ENCODE measurements at places on chromosomes 5 and 9. TPM values are rescaled to one million over a fixed set of nuclear protein-coding genes. Genes with fewer than 3 reads are reported as not detected.

DNA sequence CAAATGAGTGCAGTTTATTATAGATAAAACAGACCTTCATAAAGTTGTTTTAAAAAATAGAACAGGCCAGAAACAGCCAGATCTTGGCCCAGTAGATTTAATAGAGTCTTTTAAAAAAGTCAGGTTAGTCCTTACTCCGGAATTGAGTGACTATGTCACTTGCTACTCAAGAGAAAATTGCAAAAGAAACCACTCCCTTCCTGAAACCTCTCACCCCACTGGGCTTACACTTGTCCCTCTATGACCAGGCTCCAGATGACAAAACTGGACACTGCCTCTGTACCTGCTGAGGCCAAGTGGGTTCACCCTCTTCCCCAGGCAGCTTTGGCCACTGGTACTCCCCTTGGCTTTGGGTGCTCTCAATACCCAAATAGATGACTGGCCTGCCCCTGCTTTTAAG, 357.2 kb upstream of the TRPC7 start:
- DNase-seq, result no peak

- DNase-seq, result no peak
These were observed 56.5 kb upstream of the TESK1 start for GRCh38 chr9:35548571-35548970.

- no peak for DNase-seq
These were observed 2.9 kb downstream of the BICD2 start for GRCh38 chr9:92761686-92762085.

- no peak for DNase-seq
These were observed 60.0 kb downstream of the POU5F2 start for GRCh38 chr5:93681432-93681831.

DNA sequence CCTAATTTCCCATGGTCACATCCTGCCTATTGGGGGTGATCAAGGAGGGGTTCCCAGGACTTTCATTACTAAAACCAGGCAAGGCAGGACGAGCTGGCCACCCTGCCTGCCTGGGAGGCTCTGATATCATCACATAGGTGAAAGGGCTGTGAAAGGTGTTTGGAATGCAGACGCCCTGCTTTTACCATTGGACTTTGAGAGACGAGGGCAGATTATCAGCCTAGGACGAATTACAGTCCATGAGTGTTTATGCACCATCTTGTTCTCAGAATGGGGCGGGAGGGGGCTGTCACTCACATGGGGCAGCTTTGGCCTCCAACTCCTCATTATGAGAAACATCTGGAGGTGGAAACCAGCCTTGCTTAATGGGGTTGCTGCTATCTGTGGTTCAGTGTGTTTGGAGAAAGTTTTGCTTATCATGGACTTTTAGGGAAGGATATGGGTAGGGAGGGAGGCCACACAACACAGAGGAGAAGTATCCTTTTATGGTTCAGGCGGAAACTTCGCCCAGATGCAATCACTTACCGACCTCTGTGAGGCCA, 69.8 kb upstream of the UBTD2 start:
- DNase-seq, result no peak

- DNase-seq, result no peak
These were observed 12.2 kb upstream of the MPDZ start for GRCh38 chr9:13291718-13292117.

DNA sequence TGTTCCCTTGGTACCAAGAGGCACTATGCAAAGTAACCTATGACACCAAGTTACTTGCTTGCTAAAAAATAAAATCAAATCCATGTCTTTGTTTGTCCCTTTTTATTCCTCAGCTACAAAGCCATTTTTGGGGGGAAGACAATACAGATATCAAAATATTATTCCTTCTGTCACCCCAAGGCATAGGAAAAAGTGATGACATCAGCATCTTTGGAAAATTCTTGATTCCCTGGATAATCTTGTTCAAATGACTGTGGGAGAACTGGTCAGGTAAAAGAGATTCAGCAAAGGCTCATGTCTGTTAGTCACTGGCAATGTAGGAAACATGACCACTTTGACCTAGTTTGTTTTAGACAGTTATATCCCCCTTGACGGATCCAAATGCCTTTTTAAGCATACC, 373.1 kb downstream of the MAT2B start:
- DNase-seq, result no peak

DNA sequence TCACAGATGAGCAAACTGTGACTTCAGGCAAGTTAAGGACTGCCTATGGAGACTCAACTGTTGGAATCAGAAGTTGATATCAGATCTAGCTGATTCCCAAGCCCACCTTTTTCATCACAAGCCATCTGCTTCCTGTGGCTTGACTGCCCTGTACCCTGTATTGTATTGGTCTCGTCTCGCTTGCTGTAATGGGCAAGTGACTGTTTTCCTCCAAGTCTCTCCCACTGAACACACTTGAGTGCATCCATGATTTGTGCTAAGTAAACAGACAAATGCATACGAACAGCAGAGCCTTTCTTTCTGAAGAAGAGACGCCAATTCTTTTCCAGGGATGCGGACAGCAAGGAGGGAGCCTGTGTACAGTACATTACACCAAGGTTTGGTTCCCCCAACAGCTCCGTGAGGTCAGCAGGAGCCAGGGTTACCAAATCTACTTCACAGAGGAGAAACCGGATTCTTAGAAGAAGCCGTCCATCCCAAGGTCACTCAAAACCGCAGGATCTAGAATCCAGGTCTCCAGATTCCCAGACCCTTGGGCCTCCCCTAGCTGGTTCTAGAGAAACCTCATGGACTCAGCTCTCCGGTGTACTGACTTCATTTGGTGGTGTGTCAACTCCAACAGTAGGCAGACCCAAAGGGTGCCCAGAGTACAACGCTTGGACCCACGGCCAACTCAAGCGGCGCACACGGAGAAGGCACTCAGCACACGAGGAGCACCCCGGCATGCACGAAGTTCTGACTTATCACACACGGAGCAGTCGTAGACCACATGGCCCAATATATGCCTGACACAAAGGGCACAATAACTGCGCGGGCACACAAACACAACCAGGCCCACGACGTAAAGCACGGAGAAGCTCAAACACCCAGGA, 1.1 kb downstream of the BAG1 start:
- DNase-seq, result no peak

- DNase-seq, result no peak
These were observed 755.7 kb downstream of the TLR4 start for GRCh38 chr9:118459913-118460312.

GRCh38 chr9:7921545-7922197, 122.1 kb upstream of the DMAC1 start:
- DNase-seq, result no peak

DNA sequence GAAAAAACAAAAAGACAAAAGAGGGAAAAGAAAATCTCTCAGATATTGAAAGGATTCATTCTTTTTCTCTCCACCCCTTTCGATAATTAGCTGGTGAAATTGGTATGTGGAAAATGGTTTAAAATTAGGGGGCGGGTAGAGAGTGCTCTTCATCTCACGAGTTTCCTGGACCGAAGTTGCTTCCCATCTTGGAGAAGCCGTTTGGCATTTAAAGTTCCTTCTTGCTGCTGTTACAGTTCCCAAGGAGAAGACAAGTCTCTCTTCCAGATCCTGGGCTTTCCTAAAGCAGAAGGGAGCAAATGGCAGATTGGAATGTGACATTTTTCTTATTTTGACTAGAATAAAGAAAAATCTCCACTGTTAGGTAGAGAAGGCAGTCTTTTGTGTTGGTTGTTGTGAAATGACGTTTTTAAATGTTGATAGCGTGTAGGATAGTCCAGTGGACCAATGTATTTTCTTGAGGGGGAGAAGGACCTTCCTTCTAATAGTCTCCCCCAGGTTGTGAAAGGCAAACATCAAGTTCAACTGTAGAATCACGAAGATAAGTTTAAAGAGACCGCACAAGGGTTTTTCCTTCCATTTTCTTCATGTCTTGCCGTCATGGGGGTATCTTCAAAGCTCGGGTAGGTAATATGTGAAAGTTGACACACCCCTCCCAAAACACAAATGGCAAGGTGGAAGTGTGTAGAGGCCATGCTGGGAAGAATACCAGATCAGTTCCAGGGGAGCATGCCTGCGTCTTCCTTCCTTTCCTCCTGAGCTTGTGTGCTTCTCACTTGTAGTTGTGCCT, 77.5 kb downstream of the EHMT1 start:
- no peak for DNase-seq

DNA sequence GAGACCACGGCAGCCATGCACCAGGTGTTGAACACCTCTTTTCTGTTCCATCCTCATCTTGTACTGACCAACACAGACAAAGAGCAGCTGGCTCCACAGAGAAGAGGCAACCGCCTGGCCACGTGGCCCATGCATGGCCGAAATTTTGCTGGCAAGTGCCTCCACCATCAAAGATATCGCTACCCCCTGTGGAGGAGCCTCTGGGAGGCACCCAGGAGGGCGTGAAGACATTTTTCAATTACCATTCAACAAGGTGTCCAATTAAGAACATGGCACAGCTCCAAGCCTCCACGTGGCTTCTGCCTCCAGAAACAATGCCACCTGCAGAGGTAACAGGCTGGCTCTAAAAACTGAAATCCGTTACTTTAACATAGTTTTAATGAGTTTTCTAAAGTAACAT, 54.4 kb upstream of the CKS2 start:
- DNase-seq, result no peak

DNA sequence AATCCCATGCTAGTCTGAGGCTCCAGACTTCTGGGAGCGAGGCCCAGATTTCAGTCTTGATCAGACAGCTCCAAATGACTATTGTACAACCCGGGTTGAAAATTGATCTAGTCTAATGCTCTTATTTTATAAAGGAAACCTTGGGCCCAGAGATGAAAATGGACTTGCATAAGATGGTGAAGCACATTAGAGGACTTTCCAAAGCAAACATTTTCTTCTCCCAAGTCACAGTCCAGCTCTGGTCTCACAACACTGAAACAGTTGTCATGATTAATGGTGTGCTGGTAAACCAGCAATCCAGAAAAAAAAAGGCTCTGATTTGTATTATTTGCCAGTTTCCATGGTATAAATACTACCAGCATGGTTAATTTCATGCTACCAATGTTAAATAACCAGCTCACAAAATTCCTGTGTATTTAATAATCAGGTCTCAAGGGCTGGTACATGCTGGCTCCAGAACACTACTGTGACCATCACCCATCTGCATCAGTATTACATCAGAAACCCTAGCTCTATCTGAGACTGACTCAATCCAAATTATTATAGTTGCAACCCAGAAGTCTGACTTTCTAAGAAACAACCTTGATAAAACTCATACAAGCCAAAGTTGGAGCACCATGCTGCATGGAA, 32.5 kb upstream of the ABLIM3 start:
- DNase-seq, result no peak

- no peak for DNase-seq
These were observed 136.9 kb upstream of the FBN2 start for GRCh38 chr5:128674837-128675446.

DNA sequence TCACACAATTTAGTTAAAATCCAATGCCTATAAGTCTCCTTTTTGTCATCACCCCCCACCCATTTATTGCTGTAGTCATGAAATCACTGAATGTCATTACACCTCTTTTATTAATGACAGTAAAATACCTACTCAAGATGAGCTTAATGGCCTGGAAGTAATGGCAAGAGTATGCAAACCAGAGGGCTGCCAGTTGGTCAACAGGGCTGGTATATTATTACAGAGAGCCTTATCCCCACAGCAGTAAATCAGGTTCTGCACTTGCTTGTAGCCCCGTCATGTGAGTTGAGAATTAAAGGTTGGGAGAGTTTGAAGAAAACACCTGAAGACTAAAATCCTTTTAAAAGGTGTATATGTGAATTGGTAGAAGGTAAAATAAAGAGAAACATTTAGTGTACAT, 372.4 kb downstream of the MAT2B start:
- no peak for DNase-seq

DNA sequence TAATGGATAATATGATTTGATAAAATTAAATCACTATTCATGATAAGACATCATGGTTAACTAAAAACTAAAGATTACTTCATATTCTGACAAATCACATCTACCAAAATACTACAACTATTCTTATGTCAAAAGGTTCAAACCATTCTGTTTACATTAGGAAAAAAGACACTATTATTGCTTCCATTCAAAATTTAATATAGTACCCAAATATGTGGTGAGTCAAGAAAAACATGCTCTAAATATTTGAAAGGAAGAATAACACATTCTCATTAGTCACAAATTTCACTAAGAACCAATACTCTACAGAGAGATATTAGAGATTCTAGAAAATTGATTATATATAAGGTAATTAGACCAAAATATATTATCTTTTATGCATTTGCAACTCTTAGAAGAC, 234.0 kb downstream of the TMEM232 start:
- no peak for DNase-seq

- peak; percentile 26 for DNase-seq
These were observed 845 bp upstream of the NR4A3 start for GRCh38 chr9:99820685-99821395.

GRCh38 chr5:15304066-15304731, 195.8 kb upstream of the FBXL7 start:
- no peak for DNase-seq

GRCh38 chr5:69444127-69444754, 29.3 kb downstream of the MARVELD2 start:
- DNase-seq, result no peak

- DNase-seq, result no peak
These were observed 193.1 kb downstream of the PAX5 start for GRCh38 chr9:36840898-36841536.

Gene OR1Q1
- total RNA-seq, result not detected

Gene DEPDC1B
- total RNA-seq, result 8.4 TPM

Gene PRUNE2
- total RNA-seq, result 83.9 TPM

Gene HAVCR2
- total RNA-seq, result 8.7 TPM

Gene PCDHB8
- total RNA-seq, result 1.6 TPM

Gene MAPKAP1
- total RNA-seq, result 61.4 TPM

Gene HMCN2
- 15.9 TPM for total RNA-seq

Gene RBM27
- total RNA-seq, result 52.3 TPM

Gene SPINK5
- total RNA-seq, result 0.21 TPM

Gene ECM2
- total RNA-seq, result 64.1 TPM

Gene DBH
- total RNA-seq, result 0.79 TPM

Gene QRFP
- total RNA-seq, result not detected

Gene CA9
- total RNA-seq, result 0.37 TPM

Gene NSG2
- total RNA-seq, result 9.6 TPM
